Right forelimb (tissue), 1 donor: ENCODE measurements at places on chromosomes 7 and 10.

GRCh38 chr10:97713339-97713825 is at the start of gene MARVELD1:
Gene MARVELD1 (plus strand): TSS chr10:97713730. CDS start chr10:97713877, 147 bp downstream.
- peak; percentile 94 for DNase-seq

GRCh38 chr7:13803134-13803533 is 186.3 kb downstream of the ETV1 start:
- no peak for DNase-seq

DNA sequence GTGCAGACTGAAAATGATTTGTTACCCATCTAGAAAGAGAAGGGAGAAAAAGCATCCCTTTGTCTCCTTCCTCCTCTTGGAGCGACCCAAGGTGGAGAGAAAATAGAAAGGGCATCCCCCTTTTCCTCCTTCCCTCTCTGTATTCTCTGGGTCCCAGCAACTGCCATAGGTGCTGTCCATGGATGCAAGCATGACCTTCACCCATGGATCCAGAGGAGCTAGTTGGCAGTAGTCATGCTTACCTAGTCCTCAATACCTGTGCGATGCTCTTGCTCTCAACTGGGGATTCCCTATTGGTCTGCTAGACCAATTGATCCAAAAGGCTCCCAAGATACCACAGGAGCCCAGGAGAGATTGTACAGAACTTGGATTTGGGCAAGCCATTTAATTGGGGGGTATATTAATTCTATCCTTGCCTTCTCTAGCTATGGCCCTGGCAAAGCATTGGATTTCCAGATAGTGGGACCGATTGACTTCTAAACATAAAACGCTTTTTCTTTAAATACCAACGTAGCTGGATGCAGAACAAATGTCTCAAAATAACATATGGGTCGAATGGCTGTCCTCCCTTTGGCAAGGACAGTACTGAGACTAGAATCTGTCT is 547.8 kb upstream of the IGFBP3 start:
- DNase-seq = no peak

DNA sequence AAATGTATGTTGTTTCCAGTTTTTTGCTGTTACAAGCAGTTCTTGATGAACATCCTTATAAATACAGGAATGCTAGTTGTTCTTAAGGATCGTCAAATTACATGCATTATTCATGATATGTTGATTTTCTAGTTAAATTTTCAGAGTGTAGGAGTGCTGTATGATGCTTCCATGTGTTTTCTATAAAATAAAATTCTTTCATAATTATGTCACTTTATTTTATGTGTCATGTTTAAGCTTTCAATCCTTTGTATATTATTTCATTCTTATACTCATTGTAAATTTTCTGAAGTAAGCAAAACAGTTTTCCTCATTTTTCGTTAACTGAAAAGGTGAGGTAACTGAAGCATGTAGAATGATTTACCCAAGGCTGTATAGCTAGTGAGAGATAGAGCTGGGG is 16.8 kb upstream of the MYPN start:
- DNase-seq = no peak

DNA sequence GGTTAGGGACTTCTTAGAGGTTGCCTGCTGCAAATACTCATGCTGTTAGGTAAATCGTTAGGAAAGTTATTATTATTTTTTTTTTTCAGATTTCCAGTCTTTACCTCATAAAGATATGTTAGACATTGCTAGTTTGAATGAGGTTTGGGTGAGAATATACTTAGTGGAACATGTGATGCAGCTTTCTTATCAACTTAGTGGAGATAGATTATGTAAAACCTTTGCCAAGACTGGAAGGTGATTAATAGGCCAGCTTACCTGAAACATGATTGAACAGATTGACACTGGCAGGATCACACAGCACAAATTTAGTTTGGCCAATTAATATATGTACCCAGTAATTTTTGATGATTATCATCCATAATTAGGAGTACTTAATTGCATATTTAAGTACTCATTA is 32.3 kb downstream of the ADD3 start:
- no peak for DNase-seq

DNA sequence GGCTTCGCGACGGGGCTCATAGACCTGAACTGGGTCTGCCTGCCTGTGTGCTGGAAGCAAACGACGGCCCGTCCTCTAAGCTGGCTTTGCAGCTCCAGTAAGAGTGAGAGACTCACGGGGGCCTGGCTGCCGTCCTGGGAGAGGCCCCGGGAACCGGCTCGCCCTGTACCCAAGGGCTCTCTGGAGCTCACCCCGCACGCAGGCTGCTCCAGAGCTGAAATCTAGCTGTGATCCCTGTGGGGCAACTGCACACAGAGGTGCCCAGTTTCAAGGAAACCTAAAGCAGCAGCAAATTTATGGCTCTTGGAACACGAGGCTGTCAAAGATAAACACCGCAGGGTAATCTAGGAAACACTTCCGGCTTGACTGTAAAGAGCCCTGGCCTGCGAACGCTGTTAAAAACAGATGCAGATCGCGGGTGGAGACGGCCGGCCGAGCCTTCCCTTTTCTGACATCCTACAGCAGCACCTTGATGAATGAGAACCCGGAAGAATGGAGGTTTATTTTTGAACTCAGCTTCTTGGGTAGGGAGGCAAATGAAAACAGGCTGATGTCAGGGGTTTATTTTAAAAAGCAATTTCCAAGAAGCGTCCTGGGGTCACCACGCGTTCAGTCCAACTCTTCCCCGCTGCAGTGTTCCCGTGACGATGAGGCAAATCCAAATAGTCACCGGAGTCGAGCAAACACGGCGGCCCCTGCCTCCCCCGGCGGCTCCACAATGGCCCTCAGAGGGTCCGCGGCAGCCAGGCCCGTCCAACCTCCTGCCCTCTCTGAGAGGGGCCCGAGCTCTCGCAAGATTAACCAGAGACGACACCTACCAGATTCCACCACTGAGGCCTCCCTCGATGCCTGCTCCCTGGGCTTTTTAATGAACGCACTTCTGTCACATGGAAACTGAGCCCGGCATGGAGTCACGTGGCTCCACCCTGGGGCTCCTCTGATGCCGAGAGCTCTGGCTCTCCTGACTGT is 29.6 kb downstream of the AMZ1 start:
- peak; percentile 66 for DNase-seq

DNA sequence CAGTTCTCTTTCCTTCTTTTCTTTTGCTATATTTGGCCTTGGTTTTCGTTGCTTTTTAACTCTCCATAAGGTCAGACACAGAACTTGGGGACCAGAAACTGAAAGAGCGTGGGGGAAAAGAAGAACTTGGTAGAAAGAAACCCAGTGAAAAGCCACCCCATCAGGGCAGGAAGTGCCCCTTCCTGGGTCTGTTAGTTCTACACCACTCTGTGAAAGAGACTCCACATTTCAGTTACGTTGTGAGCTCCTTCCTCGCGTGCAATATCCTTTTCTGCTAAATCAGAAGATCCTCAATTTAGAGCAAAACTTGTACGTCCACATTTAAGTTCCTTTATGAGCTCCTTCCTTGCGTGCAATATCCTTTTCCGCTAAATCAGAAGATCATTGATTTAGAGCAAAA is 220.6 kb upstream of the FOXK1 start:
- DNase-seq = no peak

DNA sequence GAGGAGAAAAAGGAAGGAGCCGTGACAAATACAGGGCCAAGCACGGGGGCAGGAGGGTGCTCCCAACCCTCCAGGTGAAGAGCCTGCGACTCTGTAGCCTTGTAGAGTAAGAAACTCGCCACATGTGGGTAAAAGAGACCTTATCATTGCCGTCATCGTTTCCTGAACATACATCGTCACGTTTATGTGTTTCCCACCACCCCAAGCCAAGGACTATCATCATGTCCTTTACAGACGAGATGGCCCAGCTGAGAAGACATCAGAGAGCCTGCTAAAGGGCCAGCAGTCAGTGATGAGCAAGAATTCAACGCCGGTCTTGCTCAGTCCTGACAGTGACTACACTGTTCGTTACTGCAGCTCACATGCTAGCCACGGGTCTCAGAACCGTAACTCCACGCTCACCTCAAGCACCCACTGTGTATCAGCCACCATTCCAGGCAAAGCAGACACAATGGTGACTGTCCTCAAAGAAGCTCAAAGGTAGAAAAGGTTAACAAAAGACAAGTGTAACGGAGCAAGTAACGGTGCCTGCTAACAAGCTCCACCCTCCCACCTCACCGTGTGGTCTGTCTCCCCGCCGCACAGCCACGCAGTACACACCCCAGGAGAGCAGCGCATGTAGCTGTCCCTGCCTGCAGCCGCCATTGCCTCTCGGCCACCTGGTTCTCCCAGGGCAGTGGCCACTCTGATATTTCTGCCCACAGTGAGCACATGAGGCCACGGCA is 147.8 kb downstream of the MAD1L1 start:
- DNase-seq = no peak

DNA sequence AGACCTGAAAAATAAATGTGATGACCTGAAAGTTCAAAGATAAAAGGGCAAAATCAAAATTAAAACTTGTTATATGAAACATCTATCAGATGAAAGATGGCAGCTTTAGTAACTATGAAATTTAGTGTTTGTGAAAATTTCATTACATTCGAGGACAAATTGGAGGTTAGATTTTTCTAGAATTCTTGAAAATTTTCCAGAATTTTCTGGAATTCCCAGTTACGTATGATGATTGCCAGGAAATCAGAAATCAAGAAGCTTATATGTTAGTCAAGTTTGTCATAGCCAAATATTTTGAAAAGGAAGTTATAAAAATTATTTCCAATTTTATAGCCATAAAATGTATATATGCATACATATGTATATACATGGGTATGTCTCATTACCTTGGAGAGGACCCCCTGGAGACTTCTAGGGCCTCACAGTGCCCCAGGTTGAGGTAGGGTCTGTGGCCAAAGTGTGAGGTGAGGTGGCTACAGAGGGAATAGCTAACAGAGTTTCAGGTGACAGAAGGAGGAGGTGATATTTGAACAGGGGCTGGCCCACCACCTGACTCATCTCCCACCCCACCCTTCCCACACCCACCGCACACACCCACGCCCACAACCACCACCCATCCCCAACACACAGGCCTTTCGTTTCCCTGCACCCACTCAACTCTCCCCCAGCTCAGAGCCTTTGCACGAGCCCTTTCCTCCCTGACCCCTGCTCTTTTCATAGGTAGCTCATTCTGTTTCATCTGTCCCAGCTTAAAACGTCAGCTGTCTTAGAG is 21.5 kb downstream of the C10orf105 start:
- no peak for DNase-seq

DNA sequence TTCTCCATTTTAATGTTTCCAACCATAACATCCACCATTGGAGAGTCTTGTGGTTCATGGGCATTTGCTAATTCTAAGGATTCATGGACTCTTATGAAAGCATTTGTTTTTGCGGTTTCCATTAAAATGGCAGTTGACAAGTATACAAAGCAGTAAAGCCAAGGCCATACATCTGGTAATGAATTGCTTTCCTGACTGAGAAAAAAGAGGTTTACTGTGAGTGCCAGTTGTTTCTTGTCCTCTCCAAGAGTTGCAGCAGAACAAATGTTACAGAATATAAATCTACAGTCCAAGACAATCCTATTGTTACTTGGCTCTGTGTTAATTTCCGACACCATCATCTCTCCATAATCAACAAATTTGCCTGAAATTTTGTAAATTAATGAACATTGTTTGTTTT is 261.3 kb downstream of the SORCS1 start:
- DNase-seq = no peak

DNA sequence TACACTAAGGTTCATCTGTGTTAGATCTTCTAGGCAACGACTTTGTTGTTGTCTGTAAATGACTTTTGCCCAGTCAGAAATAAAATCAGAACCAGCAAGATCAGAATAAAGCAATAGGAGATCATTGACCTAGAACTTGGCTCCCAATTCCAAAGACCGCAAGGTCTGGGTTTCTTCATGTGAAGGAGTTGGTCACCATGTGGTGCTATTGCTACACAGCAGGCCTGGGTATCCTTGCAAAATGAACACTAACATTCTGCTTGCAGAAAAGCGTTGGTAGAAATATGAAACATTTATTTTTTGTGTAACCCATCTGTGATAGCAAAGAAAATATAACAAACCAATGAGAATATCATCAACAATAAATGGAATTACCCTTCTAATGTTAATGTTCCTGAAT is 831.0 kb downstream of the NXPH1 start:
- DNase-seq = no peak

DNA sequence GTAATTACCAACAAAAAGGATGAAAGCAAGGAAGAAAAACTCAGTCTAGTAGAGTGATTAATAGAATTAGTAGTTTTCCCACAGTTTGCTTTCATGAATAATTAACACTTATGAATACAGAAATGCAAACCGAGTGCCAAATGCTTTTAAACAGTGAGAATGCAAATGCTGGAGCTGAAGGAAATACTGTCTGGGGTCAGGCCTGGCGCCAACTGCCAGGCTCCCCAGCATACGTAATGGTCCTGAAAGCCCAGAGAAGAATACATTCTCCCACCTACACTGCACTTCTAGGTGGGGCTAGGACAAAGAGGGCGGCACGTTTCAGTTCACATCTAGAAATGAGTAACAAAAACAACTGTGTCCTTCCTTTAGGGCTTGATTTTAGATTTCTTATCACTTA is 30.0 kb downstream of the GLUD1 start:
- no peak for DNase-seq

DNA sequence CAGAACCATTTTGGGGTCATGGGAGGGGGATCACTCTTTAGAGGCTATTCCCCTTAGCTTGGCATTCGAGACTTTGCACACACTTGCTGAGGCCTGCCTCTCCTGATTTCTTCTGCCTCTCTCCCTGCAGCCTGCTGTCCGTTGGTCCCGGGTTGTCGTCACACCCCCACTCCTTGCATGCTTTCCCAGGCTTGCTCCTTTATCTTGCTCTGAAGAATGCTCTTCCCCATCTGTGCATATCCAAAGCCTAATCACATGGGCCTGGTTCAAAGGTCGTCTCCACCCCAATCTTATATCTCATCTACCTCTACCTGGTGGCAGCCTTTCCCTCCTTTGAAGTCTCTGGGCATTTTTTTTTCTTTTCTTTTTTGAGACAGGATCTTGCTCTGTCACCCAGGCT is 24.3 kb upstream of the EMX2 start:
- peak; percentile 16 for DNase-seq

GRCh38 chr10:43196131-43196980 is 58.1 kb downstream of the CSGALNACT2 start:
- peak; percentile 37 for DNase-seq

- no peak for DNase-seq
Observed at GRCh38 chr7:75945297-75946168, 30.6 kb downstream of the POR start.

DNA sequence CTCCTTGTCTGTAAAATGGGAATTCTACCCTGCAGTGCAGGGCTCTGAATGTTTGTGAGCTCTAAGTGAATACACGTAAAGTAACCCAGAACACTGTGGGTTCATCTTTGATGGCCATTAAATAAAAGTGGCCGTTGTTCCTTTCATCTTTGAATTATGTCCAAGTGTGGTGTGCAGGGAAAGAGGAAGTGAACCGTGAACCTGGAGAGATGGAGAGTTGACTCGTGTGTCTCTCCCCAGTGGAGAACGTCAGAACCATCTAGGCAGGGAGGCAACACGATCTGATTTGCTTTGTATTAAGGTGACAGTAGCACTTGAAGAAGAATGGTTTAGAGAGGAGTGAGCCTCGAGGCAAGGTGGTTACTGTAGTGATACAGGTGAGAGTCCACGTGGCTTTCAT is 93.5 kb upstream of the GJD4 start:
- no peak for DNase-seq
